NCI-H69 (cell line): ENCODE measurements at places on chromosomes 12 and 14.

- peak; percentile 60 for DNase-seq
Measured at GRCh38 chr12:98360401-98360800, 155.0 kb upstream of the TMPO start.

- DNase-seq, result no peak
Measured at GRCh38 chr12:130347588-130347987, 9.9 kb downstream of the PIWIL1 start.

- peak; percentile 72 for DNase-seq
Measured at GRCh38 chr14:61812347-61813095, 50.3 kb downstream of the SNAPC1 start.

DNA sequence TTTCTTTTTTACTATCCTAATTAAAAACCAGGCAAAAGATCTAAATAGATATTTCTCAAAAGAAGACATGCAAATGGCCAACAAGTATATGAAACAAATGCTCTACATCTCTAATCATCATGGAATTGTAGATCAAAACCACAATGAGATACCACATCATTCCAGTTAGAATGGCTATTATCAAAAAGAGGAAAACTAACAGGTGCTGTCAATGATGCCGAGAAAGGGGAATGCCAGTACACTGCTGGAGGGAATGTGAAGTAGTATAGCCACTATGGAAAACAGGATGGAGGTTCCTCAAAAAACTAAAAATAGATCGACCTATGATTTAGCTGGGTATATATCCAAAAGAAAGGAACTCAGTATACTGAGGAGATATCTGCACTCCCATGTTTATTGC, 39.0 kb upstream of the C12orf75 start:
- DNase-seq, result no peak

DNA sequence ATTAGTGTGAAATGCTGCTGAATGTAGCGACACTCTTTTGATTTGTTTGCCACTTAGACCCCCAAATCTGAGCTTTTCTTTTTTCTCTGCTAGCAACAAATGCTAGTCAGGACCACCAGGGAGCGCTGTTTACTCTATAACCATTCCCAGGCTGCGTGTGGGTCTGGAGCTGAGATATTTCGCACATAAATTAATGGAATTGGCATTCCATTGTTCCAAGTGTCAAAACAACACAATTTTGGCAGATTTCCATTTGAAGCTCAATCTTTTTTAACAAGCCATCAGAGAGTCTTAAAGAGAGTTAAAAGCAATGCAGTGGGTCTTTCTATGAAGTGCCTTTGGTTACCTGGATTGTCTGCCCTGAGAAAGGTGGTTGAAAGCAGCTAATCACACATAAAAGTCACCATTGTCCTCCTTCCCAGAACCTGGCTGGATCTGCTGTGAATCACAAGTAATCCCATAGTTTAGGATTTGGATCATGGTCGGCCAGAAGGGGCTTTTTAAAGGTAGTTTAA, 7.4 kb upstream of the TMEM132C start:
- peak; percentile 86 for DNase-seq

DNA sequence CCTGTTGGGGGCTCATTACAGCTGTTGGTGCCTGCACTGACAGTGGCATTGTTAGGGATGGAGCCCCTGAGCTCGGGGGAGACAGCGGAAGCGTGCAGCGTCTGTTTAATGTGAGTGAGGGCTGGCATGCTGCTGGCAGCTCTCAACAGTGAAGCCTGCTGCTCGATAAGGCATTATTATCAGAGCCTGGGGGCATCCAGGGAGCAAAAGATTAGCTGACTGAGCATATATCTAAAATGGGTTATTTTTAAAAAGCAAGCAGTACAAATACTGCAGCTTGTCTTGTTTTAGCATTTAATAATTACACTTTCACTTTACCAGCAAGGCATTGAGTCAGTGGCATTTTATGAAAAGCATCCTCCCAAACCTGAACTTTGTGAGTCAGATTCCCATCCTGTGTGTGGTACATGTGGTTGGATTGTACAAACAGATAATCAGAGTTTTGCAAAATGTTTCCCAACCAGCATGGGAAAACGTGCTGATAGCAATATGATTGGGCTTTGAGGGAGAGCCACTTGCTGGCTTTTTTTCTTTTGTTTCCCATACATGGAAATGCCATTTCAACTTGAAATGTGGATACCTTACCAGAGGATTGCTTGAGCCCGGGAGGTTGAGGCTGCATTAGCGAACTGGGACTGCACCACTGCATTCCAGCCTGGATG, 150.8 kb downstream of the PRKCH start:
- DNase-seq, result peak; percentile 64

DNA sequence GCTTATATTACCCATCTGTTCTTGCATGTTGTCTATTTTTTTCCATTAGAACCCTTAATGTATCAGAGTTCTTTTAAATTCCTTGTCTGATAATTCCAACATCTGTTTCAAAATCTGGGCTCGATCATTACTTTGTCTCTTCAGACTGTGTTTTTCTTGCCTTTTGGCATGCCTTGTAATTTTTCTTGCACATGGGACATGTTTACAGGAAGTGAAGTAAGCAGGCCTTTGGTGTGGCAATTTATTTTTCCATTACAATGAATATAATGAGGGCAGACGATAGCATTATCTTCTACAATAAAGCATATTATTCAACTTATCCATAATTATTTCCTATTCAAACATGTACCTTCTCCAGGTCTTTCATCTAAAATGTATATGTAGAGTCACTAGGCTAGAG, 48.3 kb downstream of the STXBP6 start:
- DNase-seq, result no peak

DNA sequence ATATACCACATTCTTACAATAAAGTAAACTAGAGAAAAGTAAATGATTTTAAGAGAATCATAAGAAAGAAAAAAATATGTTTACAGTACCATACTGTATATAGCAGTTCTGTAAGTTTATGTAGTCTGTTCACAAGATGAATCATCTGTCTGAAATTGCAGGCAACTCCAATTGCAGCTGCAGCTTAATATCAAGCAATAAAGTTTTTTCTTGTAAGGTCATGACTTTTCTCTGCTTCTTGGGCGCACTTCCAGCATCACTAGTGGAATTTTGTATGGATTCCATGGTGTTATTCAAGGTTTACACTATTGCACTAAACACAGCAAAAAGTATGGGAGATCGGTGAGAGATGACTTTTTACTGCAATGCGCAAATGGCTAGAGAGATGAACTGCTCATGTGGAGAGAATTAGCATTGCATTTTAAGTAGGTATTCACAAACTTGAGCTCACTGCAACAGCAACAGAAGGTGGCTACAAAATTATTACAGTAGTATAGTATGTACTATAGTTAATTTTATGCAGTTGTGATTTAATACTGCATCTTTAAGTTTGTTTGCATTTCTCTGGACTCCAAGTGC, 445.4 kb upstream of the OR4E1 start:
- DNase-seq, result no peak

- no peak for DNase-seq
Measured at GRCh38 chr14:65142914-65143625, 40.8 kb upstream of the MAX start.

- no peak for DNase-seq
Measured at GRCh38 chr12:89461190-89461589, 63.4 kb downstream of the GALNT4 start.

- no peak for DNase-seq
Measured at GRCh38 chr14:36284971-36285595, 35.4 kb downstream of the MBIP start.

GRCh38 chr12:53378222-53378621, 1.8 kb upstream of the SP1 start:
- no peak for DNase-seq

DNA sequence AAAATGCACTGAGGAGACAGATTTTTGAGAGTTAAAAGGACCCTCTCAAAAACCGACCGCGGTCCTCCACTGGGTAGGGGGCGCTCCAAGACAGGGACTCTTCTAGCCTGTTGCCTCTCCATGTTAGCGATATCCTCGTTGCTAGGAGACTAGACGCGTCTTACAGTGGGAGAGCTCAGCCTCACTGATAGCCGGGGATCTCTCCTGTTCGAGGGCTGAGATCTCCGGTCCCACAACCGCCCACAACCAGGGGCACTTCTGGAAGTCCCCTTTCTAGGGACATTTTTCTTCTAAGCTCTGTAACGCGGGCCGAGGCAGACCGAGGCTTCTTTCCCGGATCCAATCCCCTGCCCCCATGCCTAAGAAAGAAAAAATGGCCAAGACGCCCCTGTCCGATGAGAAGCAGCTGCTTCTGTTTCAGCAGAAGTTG, 21.3 kb downstream of the FKBP11 start:
- DNase-seq, result peak; percentile 93

- peak; percentile 89 for DNase-seq
Measured at GRCh38 chr12:7017870-7018349, 366 bp downstream of the LPCAT3 start.
